ENCODE measurements at places on chromosomes 1 and 21.

- no peak for DNase-seq
Measured at GRCh38 chr1:9121496-9122409, 7.1 kb downstream of the GPR157 start.

DNA sequence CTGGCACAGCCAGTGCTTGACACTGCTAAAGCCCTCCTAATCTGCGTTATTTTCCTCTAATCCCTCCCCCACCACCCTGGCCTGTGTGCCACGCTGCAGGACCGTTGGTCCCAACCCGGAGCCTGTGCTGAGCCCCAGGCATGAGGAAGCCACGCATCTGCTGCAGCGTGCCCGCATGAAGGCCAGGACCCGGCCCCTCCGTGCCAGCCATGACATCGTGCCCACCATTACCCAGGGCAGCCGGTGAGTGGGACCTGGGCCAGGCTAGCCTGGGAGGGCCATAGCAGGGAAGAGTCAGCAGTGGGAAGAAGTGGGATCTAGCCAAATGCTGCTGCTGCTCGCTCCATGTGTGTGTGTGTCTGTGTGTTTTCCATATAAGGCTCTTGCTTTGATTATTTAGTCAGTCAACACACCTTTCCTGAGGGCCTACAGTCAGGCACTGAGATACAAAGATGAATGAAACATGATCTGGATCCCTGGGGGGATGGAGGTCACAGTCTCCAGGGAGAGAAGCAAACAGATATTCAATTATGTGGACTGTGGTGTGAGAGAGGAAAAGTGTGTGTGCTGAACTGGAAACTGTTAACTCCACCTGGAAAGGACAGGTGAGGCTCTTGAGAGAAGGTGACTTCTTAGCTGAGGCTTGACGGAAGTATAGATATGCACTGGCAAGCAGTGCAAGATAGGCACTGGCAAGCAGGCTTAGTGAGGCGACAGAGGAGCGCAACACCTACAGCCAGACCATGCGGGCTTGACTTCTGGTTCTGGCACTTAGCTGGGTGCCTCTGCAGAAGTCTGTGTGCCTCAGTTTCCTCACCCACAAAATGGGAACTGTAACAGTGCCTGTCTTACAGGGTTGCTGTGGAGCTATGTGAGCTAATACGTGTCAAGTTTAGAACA, 15.9 kb downstream of the KIAA1614 start:
- DNase-seq = no peak

DNA sequence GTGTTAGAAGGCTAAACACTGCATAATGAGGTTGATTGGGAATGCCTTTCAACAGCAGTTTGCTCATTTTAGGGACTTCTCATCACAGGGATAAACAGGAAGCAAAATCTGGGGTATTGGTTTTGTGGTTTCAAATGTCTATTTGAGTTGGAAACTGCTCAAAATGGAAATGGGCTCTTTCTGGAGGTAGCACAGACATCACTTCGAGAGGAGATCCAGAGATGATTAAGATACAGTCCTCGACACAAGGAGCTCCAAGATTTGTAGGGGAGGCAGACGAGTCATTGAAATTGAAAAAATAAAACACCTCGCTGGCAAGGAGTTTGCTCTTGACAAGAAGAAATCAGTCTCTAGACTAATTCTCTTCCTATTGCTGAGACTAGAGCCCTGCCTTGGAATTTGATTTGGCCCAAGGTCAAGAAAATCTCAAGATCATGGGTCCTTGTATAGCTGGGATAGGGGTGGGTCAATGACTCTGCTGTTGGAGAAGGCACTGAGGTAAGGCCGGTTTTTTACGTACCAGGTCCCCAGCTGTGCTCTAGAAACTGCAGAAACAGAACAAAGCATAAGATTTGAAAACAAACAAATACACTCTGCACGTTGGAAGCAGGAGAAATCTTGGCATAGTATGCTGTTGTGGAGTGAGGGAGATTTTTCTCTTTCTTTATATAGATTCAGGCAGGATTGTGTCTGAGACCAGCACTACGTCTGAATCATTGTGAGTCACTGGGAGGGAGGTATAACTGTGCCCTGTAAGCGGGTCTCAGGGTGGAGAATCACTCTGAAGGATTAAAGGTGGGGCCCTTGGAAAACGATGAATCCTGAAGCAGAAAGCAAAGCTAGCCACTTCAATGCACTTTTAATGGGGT, 17.7 kb upstream of the KLHDC8A start:
- DNase-seq = no peak

- no peak for DNase-seq
Measured at GRCh38 chr1:37954316-37954971, 7.6 kb upstream of the INPP5B start.

DNA sequence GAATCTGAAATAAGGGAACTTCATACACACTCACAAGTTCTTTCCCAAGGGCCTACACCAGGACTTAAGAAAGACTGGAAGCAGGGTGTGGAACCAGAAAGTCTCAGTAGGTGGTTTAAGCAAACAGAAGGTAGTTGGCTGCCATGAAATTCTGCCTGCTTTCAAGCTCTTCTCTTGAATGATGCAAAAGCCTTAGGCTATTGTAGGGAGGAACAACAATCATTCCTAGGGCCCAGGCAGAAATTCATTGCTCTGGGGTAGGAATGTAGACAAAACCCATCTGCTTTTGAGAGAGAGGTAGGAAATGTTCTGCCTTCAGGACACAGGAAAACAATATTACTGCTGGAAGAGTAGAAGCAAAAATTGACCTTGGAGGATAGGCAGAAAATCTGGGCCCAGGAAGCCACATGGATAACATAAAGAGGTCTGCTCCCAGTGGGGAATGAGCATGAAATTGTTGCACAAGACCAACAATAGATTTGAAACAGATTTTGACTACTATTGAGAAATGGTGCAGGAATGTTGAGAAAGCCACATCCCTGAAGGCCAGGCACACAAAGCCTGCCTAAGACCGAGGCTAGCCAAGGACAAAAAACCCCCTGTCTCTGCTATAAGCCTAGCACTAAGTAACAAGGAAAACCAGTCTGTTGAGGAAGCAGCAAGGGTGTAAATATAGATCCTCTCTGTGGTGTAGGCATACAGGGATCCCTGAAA, 22.7 kb upstream of the SFT2D2 start:
- no peak for DNase-seq

- DNase-seq = no peak
Measured at GRCh38 chr1:36080801-36081200, 3.1 kb upstream of the TEKT2 start.

- no peak for DNase-seq
Measured at GRCh38 chr1:39214021-39214713, 9.7 kb downstream of the MACF1 start.

DNA sequence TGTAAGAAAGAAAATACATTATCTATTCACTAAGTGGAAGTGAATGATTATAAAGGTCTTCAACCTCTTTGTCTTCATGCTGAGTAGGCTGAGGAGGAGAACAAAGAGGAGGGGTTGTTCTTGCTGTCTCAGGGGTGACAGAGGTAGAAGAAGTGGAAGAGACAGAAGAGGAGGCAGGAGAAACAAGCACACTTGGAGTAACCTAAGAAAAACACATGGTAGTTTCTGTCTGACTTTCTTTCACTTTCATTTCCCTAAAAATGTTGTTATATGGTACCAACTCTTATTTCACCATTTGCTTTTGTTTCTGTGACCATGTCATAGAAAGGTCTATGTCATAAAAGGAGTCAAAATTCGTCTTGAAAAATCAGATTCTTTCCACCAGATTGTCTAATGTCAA, 696.6 kb upstream of the BRINP3 start:
- DNase-seq = no peak

DNA sequence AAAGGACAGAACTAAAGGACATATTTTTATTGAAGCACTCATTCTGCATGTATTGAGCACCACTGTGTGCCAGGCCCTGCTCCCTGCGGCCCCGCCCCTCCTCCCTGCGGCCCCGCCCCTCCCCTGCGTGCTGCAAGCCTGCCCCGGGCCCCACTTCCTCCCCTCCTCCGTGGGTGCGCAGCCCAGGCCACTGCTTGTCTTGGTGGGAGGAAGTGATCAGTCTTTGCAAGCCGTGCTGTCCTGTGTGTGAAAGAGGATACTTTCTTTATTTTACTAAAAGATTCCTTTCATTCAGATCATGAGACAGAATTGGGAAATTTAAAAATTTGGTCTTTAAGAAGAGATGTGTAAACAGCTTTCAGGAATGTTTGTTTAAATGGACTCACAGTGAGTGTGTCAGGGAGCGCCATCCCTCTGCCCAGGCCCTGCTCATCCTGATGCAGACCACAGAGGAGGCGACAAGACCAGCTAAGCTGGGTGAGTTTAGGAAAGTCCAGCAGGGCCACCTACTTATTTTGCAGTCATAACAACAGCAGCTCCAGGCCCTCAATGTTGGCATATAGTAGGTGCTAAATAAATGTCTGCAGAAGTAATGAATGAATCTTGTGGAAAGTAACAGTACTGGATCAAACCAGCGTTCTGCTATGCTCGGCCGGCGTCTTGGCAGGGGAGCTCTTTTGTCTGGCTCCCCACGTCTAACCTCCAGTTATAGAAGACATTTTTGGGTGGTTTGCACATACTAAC, 88.3 kb upstream of the SELENON start:
- DNase-seq = no peak

DNA sequence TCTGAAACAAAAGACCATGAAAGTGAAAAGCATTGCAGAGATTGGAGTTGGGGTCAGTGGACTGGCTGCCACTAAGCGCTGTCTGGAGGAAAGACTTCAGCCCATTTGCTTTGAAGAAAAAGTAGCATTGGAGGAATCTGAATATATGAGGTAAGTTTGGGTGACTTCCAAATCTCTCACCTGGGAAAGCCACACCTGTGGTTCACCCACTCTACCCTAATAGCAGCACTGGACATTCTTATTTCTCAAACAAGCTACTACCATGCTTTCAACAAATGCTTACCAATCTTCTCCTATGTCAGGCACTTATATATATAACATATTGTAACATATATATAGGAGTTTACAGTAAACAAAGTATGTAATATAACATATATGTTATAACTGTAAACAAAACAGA, 76.0 kb upstream of the POGK start:
- DNase-seq = no peak

GRCh38 chr21:33121715-33122475, 52.0 kb downstream of the OLIG1 start:
- no peak for DNase-seq

DNA sequence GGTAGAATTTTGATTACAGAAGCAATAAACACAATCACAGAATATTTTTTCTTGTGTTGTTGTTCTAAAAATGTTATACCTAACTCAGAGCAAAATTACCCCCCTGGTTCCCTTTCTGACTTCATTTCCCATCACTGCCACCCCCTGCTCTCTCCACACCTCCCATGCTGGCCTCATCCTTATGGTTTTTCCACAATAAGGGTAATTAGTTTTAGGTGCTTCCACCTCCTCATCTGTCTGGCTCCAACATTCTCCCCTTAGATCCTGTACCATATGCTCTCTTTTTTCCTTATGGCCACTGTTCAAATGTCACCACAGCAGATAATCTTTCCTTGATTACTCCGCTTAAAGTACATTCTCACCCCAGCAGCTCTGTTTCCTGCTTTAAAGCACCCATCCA, 2208.6 kb downstream of the MRPL39 start:
- no peak for DNase-seq

- no peak for DNase-seq
Measured at GRCh38 chr1:181485287-181486097, 2.2 kb downstream of the CACNA1E start.

DNA sequence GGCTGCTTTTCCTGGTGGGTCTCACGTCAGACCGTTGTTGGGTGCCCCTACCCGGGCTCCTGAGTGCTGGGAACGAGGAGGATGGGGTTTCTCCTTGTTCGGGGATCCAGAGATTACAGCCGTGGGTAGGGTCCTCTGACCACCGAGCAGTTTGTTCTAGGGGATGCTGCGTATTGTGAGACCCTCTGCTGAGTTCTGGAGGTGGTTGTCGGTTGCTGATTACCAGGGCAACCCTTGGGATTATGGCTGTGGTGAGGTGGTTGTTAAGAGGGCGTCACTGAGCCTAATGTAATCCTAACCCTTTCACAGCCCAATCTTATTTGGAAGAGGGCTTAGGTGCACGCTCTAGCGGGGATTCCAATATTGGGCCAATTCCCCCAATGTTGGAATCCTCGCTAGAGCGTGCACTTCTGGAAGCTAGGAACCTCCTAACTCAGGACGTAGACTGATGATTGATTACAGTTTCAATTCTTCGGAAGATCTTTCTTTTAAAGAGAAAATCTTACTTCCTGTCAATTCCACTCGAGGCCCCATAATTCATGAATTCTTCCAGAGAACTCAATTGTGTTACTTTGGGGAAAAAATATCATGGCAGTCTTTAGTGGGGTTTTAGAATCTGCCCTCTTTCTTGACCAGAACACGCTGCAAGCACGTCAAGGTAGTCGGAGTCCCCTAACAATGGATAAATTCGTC, 483 bp downstream of the TCEANC2 start:
- DNase-seq = no peak

GRCh38 chr1:94351481-94351880, 66.7 kb upstream of the ABCD3 start:
- DNase-seq = no peak

- no peak for DNase-seq
Measured at GRCh38 chr1:33641104-33641830, 168.8 kb downstream of the ZSCAN20 start.

- no peak for DNase-seq
Measured at GRCh38 chr1:156897078-156897825, 3.7 kb downstream of the PEAR1 start.

DNA sequence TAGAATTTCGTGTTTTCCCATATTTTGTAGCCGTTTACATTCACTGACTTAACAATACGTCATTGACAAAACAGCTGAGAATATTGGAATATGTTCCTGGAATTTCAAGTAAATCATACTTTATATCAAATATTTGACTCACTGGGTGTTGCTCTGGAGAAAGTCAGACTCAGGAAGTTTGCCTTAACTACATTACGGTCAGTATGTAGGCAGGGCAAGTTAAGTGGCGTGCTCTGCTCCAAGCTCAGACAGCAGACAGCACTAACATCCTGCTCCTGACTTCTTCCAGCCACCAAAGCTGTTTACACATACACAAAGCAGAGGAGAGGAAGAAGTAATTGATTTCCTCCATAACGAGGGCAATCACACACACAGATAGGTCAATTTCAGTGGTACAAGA, 414.6 kb downstream of the LRRIQ3 start:
- DNase-seq = no peak

GRCh38 chr1:165847486-165847885, 20.1 kb downstream of the UCK2 start:
- no peak for DNase-seq

DNA sequence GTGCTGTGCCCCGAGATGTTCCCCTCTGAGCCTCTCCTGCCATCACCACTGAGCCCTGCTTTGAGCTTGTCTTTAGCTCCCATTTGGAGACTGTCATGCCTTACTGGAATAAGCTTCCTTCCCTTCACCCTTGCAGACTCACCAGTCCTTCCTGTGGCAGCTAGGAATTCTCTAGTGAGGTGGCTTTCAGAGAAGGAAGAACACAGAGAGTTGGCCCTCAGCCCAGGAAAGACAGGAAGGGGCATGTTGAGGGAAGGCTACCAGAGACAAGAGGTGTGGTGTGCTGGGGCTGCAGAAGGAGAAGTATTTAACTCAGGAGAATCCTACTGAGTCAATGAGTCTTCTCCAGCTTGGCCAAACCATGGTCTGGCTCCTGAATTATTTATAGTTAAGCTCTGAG, 76.3 kb downstream of the UCK2 start:
- DNase-seq = no peak
